ENCODE measurements at places on chromosomes 1 and 21. TPM values are rescaled to one million over a fixed set of nuclear protein-coding genes. Genes with fewer than 3 reads are reported as not detected.

HCN3 gene
- total RNA-seq: 1.0 TPM

PYHIN1 gene
- not detected for total RNA-seq

HAPLN2 gene
- total RNA-seq: 0.52 TPM

CD53 gene
- 19.8 TPM for total RNA-seq

SH2D2A gene
- not detected for total RNA-seq

RAB42 gene
- total RNA-seq: 5.7 TPM

ANKRD13C gene
- 50.6 TPM for total RNA-seq

GBP6 gene
- not detected for total RNA-seq

TP73 gene
- total RNA-seq: not detected

KIAA0040 gene
- total RNA-seq: 5.2 TPM

OLFM3 gene
- 0.52 TPM for total RNA-seq

BMP8B gene
- total RNA-seq: 1.0 TPM

S100A9 gene
- 218 TPM for total RNA-seq

ZNF593OS gene
- total RNA-seq: not detected

GSTM3 gene
- 24.5 TPM for total RNA-seq

ATP6V1G3 gene
- not detected for total RNA-seq

CD244 gene
- total RNA-seq: 1.6 TPM

KRTAP12-2 gene
- total RNA-seq: not detected

CCDC181 gene
- 0.52 TPM for total RNA-seq

RORC gene
- 8.9 TPM for total RNA-seq

MYBPH gene
- 27.7 TPM for total RNA-seq

MAGI3 gene
- total RNA-seq: 13.0 TPM

SMIM1 gene
- 1.6 TPM for total RNA-seq

PRAMEF20 gene
- total RNA-seq: not detected

MATN1 gene
- total RNA-seq: 1.6 TPM

ZSWIM5 gene
- total RNA-seq: 0.52 TPM

Measured in skeletal muscle tissue (tissue), 5 donors.